ENCODE measurements at places on chromosomes 2 and 18.

- no peak for DNase-seq
These were observed 29.7 kb downstream of the GYPC start for GRCh38 chr2:126685629-126686028.

GRCh38 chr18:22200611-22201225 is 31.3 kb downstream of the GATA6 start:
- DNase-seq: no peak

- no peak for DNase-seq
These were observed 43.0 kb upstream of the CAVIN2 start for GRCh38 chr2:191889931-191890330.

DNA sequence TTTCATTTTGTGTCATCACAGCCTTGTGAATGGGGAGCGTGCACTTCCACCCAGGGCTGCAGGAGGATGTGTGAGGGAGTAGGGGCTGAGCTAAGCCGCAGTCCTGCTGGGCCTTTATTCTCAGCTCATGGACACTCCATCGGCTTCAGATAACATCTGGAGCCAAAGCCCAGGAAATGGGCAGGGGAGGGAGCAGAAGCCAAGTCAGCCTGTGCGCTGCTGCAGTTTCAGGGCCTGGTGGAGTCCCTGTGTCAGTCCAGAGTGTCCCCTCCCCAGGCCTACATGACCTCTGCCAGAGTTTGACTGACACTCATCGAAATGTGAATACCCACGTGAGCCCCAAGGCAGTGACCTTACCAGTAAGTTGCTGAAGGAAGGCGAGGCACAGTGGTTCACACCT is 242.2 kb downstream of the LOXHD1 start:
- DNase-seq: no peak

DNA sequence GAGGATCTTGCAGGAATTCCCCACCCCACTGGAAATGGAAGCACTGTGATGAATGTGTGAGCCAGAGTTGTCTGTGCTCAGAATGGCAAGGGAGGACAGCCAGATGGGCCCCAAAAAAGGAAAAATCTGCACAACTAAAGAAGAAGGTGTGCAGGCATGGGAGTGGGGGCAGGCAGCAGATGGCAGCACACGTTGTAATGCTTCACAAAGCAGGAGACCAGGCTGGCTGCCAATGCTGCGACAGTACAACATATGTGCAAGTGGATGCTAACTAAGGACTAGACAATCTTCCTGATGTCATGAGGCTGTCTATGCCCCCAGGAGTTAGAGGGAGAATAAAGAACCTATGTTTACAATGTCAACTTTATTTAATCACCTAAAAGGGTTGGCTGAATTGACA is 27.2 kb downstream of the ST6GAL2 start:
- no peak for DNase-seq

DNA sequence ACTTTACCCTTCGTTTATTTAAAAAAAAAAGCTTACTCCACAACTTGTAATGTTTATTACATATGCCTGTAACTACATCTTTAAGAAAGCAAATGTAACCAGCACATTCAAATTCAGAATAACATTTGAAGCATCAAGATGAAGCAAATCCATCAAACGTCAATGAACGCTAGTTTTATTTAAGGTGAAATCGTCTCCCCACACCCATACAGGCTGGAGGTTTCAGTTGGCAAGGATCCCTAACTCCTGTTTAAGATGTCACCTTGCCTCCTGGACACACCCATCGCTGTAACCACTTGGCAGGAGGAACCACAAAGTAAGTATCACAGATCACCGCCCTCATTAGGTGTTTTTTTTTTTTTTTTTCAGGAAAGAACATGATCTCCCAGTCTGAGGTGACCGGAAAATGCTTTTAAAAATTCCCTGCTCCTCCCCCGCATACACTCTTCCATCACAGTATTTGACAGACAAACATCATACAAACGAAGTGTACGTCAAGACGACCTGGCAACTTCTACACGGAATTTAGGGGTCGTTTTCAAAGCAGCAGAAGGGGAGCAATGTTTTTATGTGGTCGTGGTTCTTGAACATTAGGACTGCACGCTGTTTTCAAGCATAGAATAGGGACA is 19.7 kb upstream of the STPG4 start:
- peak; percentile 50 for DNase-seq

- DNase-seq: no peak
These were observed 104.5 kb downstream of the VAPA start for GRCh38 chr18:10018289-10018688.

- DNase-seq: no peak
These were observed 160.8 kb upstream of the KYNU start for GRCh38 chr2:142716463-142717242.

- DNase-seq: no peak
These were observed 61.9 kb upstream of the ZCCHC2 start for GRCh38 chr18:62460851-62461300.

DNA sequence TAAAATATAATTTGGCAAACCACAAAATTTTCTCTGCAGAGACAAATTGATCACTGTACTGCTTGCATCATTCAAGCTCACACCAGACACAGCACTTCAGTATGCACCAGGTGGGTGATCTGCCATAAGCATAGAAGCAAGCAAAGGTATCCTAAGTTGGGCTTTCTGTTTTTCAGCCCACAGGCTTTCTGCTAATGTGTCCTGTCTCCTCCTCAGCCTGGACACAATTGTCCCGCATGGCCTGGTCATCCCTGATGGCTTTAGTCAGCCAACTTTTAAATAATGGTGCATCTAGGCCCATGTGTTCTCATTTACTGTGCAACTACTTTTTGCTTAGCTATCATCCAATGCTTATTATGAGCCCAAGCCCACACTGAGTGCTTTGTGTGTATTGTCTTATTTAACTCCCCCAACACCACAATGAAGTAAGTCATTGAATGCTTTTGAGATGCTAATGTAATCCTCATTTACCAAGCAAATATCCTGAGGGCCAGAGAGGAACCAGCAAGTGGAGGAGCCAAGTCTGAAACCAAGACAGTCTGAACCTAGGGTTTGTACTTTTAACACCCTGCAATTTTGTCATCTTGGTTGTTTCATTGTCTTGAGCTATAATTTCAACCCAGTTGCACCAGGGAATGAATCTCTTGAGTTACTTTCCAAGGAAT is 111.2 kb upstream of the SETBP1 start:
- no peak for DNase-seq

DNA sequence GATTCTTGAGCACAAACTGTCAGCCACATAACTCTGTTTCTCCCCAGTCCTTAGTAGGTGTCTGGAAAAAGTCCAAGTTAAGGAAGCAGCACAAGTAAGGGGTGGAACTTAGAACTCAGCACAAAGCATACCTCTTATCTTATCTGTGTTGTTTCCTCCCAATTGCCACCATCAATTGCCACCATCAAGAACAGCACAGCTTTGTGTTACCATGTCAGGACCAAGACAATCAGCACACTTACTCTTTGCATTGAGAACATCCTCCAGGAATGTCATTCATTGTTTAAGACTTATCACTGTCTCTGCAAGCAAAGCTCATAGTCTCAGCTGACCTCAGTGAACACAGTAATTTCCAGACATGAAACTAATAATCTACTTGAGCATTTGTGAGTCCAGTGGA is 212.7 kb upstream of the FSHR start:
- no peak for DNase-seq

DNA sequence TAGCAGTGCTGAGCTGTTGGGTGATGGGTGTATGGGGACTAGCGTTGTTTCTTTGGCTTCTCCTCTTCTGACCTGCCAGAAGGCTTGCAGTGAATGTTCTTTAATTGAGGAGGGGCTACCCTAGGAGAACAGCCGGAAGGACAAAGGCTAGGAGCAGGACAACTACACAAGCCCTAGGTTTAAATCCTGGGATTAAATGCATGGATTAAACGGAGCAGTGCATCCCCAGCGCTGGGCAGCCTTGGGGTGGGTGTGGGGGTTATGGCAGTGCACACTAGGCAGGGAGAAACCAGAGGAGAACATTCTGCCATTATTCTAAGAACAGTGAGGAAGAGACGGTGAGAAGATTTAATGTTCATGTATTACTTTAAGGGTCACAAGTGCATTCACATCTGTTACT is 86.4 kb upstream of the MCFD2 start:
- no peak for DNase-seq

- no peak for DNase-seq
These were observed 155.5 kb downstream of the MTX2 start for GRCh38 chr2:176424746-176425145.

DNA sequence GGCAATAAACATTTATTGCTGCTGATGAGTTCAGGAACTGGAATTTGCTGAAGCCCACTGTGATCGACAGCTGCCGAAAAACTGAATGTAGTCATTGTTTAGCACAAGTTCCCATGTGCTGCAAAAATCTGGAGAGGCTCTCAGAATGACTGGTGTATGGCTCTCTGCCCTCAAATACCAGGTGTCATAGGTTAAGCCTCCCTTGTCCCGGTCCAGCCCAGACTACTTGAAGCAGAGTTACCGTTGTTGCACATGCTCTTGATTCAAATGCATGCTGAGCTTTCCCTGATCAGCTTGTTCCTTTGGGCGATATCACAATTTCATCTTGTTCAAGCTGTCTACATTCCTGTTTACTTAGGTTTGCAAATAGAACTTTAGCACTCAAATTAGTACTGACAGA is 625.2 kb downstream of the CPS1 start:
- peak; percentile 26 for DNase-seq

DNA sequence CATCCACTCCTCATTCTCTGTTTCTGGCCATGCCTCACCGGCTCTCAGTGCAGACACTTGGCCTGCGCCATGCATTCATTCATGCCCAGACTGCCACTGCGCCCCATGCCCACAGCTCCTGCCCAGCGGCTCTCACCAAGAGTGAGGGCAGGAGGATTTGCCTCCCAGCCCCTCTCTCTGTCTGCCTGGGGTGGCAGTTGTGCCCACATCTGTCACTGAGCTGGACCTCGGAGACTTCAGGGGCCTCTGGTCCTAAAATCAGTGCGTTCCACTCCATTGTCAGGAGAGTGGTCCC is 75.1 kb downstream of the CIB4 start:
- DNase-seq: peak; percentile 12

DNA sequence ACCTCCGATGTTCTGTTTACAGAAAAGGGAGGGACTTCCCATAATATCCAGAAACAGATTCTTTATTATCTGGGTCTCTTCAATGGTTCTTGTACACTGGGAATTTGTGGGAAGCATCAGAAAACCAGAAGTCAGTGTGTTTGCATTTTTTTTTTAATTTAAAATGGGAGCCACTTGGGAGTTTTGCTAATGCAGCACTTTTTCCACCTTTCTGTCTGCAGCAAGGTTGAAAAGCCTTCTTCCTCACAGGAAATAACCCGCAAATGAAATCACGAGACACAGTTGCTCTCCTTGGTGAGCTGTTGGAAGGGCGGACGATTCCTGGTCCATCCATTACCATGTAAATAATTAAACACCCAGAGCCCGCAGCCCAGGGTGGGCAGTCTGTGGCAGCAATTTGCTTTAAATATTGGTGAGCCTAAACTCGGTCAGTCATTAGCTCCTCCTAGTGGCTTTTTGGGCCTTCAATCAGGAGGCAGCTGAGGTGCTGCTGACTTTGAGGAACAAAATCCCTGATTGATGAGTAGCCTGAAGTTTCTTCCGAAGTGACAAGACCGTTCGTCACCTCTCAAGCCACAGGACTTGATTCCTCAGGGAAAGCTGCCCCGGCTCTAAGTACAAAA is 471.5 kb downstream of the EPHA4 start:
- no peak for DNase-seq

DNA sequence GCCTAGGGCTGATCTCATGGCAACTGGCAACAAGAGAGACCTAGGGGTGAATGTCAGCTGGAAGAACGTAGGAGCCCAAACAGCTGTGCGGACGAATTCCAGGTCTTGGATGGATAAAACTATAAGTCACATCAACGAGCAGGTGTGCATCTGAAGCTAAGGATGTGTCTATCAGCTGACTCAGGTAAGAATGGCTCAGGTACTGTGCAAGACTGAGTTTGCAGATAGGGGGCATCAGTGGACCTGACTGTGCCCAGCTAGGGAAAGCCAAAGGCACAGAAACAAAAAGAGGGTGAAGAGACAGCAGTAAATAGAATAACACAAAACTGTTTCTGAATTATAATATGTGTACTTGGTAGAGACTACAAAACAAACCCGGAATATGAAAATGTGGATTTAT is 357.3 kb downstream of the ZEB2 start:
- DNase-seq: no peak

DNA sequence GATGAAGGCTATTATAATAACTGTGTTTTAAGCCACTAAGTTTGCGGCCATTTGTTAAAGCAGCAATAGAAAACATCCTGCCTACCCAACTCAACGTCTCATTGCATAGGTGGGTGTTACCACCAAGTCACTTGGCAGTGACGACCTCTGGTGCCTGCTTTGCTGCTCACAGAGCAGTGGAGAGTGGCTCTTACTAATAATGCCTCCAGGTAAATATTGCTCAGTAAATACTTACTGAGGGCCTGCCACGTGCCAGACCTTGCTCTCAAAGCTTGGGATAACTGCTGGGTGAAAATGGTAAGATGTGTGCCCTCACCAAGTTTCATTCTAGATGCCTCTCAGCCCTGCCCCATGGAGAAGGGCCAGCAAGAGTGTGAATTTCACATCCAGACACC is 27.7 kb downstream of the ITGA6 start:
- no peak for DNase-seq

GRCh38 chr2:75375646-75376582 is 176.6 kb upstream of the TACR1 start:
- DNase-seq: no peak

DNA sequence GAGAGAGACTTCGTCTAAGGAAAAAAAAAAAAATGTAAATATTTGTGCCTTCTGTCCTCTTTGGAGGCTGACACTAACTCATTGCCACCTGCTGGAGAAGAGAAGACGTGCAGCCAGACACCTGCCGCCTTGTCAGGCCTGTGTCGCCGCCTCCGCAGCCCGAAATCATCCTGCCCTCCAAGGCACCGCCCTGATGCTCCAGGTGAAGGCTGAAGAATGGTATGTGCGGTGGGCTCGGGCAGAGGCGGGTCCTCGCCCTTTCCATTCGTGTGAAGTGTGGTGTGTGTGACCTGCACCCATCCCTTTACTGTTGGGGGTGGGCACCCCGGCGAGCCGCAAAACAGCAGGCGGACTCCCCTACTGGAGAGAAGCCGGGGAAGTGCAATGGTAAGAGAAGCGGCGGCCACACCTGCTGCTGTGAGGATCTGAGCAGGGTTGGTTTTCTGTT is 60.4 kb downstream of the FAM161A start:
- DNase-seq: no peak

DNA sequence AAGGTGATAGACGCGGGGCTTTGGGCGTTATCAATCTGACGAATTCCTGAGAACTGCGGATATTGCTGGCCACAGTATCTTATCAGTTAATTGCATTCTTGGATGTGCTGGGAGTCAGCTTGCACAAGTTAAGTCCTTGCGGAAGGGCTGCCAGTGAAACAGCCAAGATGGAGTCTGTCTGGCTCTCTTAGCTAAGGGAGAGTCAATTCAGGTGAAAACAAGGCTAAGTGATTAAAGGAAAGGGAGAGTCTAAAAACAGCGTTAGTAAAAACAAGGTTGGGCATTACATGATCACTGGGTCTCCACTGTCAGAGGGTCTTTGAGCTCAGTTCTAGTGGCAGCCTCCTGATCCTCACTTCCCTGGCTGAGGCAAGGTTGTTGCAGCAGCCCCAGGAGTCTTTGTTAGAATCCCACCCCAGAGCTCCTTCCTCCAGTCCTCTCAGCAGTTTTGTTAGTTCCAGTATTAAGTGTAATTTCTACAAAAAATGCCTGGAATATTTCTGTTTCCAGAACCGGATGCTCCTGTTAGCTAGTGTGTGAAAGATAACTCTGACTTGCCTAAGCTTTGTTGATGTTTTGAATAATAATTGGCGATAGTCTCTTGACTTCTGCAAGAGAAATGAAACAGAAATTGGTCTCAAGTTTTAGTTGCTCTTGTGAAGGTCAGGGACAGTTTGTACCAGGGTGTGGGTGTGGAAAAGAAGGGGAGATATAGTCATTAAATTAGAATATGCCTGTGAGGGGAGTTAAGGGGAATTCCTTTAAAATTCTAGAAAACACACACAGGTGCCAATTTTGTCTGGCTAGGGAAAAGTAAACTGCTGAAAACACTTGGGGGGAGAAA is 10.6 kb downstream of the CFLAR start:
- no peak for DNase-seq
